ENCODE measurements at places on chromosomes 12 and 14.

DNA sequence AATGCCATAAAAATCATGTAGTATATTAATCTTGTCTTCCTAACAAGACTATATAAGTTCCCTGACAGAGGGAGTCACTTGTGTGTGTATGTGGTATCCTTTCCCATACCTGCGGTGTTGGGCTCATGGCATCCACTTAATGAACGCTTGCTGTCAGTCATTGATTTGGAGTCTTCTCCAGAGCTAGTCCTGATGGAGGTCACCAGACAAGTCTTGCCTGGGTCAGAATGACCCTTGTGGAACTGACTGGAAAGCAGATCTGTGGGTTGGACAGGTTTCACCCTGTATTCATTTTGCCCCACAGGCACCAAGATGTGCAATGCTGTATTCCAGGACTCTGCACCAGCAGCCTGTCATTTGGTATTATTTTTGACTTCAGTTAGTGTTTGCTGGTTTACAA, 27.3 kb upstream of the WNK1 start:
- no peak for DNase-seq

DNA sequence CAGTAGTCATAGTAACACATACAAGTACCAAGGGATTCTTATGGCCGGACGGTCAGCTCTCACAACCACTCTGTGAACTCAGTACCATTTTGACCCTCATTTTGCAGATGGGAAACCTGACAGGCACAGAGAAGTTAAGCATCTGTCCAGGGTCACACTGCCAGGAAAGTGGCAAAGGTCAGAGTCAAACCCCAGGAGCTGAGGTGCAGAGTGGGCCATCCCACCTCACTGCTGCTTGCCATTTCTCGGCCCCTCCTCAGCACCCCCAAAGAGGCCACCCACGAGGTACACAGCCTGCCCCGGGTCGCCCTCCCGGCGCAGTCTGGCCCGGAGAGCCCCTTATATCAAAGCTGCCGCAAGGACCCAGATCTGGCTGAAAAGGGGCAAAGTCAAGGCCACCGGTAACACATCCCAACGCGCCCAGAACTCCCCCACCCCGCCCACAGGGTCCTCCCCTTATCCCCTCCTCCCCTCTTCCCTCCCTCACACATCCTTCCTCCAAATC, 1.7 kb downstream of the NCOR2 start:
- DNase-seq: no peak

DNA sequence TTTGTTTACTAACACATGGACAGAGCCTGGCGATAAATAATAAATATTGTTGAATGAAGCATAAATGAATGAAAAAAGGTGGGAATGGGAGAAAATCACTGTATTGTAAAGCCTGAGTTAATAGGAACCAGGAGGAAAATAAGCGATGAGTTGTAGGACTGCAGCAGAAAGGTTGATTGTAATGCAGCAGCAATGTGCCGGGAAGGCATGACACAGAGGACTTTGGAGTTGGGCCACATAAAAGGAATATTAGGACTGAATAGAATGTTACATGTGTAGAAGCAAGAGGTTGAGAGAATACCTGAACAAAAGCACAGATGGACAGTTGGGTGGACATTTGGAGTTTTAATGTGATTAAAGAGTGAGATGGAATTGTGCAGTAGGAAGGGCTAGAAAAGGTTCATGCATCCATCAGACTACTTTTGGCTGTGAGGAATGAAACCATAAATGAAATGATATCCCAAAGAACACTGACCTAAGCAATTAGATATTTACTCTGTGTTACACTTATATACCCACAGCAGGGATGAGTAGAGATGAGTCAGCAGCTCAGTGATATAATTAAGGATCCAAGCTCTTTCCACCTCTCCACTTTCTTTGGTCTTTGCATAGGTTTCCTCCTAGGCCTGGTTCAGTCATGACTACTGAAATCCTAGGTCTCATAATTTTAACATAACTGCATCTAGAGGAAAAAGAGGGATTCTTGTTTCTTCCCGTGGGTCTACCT, 55.4 kb downstream of the CCER1 start:
- DNase-seq: no peak

GRCh38 chr14:26216786-26217185, 381.0 kb downstream of the NOVA1 start:
- DNase-seq: no peak

DNA sequence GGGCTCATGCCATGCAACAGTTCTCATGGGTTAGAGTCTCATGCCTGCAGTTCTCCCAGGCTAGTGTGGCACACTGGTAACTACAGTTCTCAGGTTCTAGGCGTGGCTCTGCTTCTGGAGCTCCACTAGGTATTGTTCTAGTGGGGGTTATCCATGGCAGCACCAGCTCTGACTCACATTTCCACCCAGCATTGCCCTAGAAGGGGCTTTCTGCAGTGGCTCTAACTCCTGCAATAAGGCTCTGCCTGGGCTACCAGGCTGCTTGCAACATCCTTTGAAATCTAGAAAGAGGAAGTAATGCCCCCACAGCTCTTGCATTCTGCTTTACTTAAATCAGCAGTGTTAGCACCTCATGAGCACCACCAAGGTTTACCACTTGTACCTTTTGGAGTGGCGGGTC, 220.3 kb upstream of the ARID2 start:
- no peak for DNase-seq

DNA sequence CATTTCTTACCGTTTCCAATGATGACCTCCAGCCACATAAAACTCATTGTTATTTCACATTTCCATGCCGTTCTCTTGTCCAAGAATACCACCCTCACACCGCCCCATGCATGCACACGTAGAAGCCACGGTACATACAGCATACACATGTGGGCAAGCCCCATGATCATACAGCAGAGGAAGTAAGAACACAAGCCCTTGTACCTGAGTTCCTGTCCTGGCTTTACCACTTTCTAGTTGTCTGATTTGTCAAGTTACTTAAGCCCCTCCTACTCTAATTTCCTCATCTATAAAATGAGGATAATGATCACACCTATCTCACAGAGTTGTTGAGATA, 59.9 kb downstream of the DUSP16 start:
- DNase-seq: no peak

DNA sequence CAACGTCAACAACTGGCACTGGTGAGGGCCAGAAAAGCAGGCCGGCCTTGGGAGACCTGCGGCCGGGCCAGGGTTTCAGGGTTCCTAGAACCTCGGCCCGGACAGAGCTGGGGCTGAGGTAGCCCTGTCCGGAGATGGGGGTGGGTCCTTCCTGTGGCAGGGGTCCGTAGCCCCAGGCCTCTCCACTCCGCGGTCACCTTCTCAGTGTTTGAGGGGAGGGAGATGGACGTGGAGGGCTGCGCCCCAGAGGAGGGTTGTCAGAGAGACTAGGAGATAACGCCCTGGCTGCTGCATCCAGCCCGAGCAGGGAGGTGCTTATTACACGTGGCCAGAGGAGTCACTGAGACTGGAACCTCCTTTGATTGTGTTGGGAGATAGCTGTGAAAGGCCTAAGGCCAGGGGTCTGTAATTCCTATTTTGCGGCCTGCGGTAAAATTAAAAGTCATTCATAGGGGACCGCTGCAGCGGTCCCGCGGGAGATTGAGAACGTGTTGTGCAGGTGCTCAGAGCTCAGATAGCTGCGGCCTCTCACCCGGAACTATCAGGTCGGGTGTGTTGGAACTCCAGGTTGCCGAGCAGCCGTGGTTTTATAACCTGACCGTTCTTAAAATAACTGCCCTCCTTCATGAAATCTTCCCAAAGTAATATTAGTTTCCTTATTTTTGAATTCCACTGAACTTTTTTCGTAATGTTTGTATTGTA, 507 bp downstream of the AHSA1 start:
- no peak for DNase-seq

DNA sequence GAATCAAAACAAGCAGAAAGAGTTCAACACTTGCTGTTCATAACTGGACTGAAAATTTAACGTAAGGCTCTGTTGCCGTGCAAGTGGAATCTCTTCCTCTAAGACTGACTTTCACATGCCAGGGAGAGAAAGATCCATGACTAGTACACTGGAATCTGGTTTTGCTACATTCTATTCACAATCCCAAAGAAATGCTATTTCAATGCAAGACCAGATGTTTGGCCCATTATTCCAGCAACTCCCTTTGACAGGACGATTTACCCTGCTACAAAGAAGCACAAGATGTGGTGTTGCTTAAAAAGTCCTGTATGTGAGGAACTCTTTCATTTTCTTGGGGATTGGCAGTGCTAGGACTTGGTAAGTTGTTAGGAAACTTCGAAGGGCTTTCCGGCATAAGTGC, 17.4 kb downstream of the RFC5 start:
- no peak for DNase-seq

DNA sequence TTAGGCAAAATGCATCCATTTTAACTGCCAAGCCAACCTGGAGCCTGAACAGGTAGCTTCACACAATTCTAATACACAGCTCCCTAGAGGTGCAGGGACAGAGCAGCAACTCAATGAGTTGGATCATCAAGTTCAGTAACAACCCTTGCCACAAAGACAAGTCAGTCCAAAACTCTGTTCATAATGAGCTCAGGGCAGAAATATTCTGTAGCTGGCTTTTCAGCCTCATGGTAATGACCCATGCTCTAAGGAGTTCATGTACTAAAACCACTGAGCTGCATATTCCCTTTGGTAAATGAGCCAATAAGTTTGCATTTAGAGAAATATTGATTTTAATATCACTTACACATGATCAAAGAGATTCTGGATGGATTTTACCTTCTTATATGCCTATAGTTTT, 316.1 kb downstream of the SEC23A start:
- DNase-seq: no peak

DNA sequence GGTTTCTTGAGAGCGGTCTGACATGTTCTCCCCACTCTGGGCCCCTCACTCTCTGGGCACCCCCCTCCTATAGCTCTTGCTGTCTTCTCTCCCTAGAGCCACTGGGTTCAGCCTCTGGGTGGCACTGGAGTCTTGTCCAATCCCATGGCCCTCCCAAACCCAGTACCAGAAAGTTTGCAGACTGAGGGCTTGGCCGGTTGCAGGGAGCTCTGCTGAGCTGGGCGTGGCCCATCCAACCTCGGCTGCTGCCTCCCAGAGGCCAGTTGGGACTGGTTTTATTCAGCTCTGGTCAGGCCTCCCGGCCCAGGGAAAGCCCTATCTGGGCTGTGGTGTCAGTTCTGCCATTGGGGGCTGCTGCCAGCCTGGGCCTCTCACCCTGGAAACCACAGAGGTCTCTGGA, 37.9 kb downstream of the ISCA2 start:
- DNase-seq: no peak

GRCh38 chr12:108342985-108343384, 3.9 kb upstream of the CMKLR1 start:
- no peak for DNase-seq

DNA sequence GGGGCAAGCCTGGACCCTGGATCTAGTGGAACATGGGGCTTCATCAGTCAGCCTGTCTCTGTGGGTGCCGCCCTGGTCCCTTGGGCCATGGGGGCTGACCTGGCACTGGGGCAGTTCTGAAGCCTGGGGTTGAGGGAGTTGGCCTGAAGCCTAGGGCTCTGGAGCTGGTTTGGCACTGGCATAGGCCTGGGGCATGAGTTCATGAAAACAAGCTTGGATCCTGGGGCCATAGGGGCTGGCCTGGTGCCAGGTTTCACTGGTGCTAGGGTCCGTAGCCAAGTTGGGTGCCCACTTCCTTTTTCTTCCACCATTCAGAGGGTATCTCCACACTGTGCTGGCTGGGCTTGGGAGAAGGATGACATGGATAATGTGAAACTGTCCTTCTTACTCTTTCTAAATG, 26.6 kb upstream of the ANO4 start:
- no peak for DNase-seq

DNA sequence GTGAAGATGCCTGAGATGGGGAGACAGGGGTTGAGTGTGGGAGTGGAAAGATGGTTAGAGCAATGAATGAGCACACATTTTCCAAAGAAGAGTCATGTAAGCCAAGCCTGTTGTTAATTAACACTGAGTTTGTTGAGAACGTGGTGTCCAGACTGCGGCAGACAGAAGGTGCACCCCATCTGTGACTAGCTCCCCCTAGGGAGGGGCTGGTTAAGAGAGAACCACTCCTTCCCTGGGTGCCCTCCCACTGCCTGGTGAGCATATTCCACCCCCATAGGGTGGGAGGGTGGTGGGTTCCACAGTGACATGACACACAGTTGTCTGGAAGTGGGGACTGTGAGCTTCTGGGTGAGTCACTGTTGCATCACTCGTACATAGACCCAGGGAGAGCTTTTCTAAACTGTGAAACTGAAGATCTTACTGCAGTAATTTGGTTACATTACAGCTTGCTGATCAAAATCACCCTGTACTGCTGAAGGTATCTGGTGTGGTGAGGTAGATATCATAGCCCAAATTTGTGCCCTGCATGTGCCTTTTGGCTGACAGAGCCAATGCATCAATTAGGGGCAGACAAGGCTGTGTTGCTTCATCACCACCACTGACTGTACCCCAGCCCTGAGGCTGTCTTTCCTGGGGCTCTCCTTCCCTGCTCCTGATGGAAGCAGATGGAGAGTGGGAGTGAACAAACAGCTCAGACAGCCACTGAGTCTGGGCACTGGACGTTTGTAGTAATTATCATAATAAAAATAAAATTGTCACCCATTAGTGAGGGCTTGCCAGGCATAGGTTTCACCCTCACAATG, 150.9 kb downstream of the EMP1 start:
- no peak for DNase-seq

- no peak for DNase-seq
Observed at GRCh38 chr12:82359115-82359478, 768 bp downstream of the METTL25 start.

DNA sequence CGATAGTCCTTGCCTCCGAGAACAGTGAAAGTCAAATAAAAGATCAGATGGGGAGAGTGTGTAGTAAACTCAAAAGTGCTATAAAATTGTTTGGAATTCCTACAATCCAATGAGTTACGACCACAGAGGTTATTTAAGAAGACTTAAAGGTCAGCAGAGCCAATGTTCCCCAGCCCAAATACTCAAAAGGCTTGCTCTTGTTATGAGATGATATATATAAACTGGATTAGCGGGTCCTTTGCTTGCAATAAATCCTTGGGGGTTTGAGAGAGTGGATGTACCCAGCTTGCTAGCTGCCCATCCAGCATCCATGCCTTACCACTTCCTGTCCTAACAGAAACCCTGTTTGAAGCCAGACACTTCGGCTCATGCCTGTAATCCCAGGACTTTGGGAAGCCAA, 29.0 kb upstream of the MED13L start:
- no peak for DNase-seq

GRCh38 chr14:74217672-74218448, 21.4 kb upstream of the VSX2 start:
- no peak for DNase-seq

- DNase-seq: no peak
Observed at GRCh38 chr12:117658226-117658625, 296.8 kb upstream of the NOS1 start.

- DNase-seq: no peak
Observed at GRCh38 chr12:2165021-2165420, 112.2 kb downstream of the CACNA1C start.

GRCh38 chr12:7555752-7556151, 52.2 kb upstream of the CD163 start:
- no peak for DNase-seq

GRCh38 chr12:117148642-117149041, 41.6 kb downstream of the FBXO21 start:
- DNase-seq: no peak

DNA sequence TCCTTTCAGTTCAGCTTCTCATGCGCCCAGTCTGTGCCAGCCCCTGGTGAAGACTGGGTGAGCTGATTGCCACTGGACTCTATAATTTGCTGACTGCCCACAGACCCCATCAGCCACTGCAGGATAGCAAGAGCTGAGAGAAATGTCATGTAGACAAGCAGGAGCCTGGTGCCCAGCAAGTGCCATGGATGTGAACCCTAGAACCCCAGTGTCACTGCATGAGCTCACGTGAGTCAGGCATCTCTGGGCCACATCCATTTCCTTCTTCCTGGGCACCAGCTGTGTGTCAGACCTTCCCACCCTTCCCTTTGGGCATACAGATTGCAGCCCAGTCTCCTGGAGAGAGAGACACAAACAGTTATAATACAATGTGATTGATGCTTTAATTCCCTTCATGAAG, 73.8 kb downstream of the NTF3 start:
- DNase-seq: no peak

Data from NCI-H2029 treated with DMSO at 0.1 percent for 48 hours (cell line).